ENCODE measurements at places on chromosomes 1 and 21. TPM values are rescaled to one million over a fixed set of nuclear protein-coding genes. Genes with fewer than 3 reads are reported as not detected.

GRCh38 chr1:119336848-119337247, 31.7 kb upstream of the HAO2 start:
- no peaks in the 10 kb centered on the region for H3K27me3 ChIP-seq
- H3K27ac ChIP-seq: no peak overlapping the region
- no peak for DNase-seq
- H3K4me1 ChIP-seq: no peaks in the 10 kb centered on the region
- H3K36me3 ChIP-seq: no peaks in the 10 kb centered on the region

GRCh38 chr21:40166291-40166843, 299.1 kb downstream of the PCP4 start:
- H3K4me3 ChIP-seq: no peak overlapping the region
- H3K4me1 ChIP-seq: no peaks in the 10 kb centered on the region
- H3K36me3 ChIP-seq: no peaks in the 10 kb centered on the region
- H3K27ac ChIP-seq: no peak overlapping the region

Gene OSCP1
- total RNA-seq: 8.6 TPM

- H3K27me3 ChIP-seq: no peaks in the 10 kb centered on the region
- H3K4me3 ChIP-seq: no peak overlapping the region
- no peaks in the 10 kb centered on the region for H3K36me3 ChIP-seq
- DNase-seq: no peak
These were observed 25.3 kb upstream of the VAMP3 start for GRCh38 chr1:7745783-7746182.

DNA sequence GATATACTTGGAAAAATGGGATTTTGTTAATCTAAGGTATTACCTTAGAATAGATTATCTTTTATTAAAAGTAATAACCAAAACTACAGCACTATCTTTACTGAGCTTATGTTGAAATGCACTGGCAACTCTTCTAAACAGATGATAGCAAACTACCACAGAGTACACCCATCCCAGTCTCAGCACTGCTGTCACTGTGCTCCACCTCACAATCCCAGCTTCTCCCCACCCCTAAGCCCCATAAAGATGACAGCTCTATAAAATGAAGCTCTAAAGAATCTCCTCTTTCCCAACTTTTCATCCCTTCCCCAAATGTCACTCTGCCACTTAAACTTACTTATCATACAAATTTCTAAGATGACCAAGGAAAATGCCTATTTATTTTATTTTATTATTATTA, 6.4 kb downstream of the DSTYK start:
- peaks cover 5% of the 10 kb centered on the region for H3K4me1 ChIP-seq
- DNase-seq: no peak
- H3K27ac ChIP-seq: no peak overlapping the region
- no peaks in the 10 kb centered on the region for H3K27me3 ChIP-seq

Measured in aorta (tissue), 5 donors.